ENCODE measurements at places on chromosomes 2 and 18.

DNA sequence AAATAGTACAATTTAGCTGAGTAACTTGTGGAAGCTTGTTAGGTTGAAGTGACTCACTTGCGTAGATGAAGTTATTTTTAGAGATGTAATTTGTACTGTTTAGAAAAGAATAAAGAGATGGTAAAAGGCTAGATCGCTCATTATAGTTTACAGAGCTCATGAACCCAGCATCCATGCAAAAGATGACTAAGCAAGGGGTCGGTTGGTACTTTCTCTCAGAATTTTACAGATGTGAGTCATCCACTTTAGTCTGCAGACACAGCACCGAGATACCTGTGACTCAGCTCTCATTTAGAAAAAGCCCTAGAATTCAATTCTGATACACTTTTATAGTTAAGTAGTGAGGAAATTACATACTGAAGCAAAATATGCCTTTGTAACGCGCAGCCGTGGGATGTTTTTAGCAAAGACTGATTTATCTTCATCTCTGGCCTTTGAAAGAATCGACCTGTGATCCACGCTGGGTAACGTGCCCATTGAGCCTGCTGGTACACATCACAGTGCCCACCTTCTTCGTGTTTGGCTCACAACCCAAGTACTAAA lies 116.5 kb upstream of the FOSL2 start:
- peak; percentile 13 for DNase-seq

DNA sequence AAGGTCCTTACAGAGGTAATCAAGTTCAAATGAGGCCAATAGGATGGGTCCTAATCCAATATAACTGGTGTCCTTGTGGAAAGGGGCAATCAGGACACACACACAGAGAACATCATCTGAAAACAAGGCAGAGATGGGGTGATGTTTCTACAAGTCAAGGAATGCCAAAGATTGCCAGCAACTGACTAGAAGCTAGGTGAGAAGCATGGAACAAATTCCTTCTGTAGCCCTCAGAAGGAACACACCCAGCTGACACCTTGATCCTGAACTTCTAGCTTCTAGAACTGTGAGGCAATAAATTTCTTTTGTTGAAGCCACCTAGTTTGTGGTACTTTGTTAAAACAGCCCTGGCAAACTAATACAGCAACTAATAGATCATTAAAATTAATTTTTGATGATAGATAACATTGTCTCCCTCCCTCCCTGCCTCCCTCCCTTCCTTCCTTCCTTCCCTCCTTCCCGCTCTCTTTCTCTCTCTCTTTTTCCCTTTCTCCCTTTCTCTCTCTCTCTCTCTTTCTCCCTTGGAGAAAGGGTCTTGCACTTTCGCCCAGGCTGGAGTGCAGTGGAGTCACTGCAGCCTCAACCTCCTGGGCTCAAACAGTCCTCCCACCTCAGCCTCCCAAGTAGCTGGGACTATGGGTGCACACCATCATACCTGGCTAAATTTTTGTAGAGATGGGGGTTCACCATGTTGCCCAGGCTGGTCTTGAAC lies 10.3 kb upstream of the CD8A start:
- no peak for DNase-seq

DNA sequence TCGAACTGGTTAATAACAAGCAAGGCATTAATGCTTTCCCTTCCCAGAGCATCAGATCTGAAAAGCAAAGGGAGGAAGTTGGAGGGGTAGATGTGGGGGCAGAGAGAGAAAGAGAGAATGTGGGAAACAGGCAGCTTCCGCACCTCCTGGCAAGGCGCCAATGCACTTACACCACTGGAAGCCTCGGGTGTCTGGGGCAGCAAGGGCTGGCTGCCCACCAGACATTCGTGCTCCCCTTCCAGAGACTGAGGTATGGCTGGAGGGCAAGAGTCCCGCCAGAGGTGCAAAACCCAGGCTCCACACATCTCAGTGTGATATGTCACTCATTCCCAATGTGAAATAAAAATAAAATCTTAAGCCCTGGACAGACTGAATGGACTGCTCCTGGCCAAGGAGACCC lies 46.4 kb downstream of the TEX51 start:
- DNase-seq, result no peak

GRCh38 chr18:10410472-10411308 lies 43.7 kb upstream of the APCDD1 start:
- DNase-seq, result no peak

- no peak for DNase-seq
Observed at GRCh38 chr2:169222665-169223064, 139.7 kb downstream of the LRP2 start.

DNA sequence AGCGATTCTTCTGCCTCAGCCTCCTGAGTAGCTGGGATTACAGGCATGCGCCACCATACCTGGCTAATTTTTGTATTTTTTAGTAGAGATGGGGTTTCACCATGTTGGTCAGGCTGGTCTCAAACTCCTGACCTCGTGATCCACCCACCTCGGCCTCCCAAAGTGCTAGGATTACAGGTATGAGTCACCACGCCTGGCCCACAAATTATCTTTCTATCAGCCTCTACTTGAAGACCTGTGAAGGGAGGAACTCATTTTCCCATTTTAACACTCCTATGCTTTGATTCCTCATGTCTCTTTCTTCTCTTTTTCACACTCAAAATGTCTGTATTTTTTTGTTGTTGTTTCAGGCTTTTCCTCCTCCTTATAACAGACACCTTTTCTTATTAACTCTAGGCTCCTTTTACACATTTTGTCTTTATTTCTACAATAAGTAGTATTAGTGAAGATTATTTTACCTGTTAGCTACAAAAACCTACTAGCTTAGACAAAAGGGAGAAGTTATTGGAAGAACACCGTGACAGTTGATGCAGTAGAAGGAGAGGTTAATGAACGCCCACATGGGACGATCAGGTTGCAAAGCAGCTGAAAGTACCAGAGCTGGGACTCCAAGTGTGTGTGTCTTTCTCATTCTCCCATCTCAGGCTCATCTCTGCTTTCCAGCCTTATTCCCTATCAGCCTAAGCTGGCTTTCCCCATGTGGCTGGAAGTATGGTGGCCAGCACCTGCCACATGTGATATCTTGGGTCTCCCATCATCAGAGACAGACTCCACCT lies 97.6 kb upstream of the AGAP1 start:
- no peak for DNase-seq

DNA sequence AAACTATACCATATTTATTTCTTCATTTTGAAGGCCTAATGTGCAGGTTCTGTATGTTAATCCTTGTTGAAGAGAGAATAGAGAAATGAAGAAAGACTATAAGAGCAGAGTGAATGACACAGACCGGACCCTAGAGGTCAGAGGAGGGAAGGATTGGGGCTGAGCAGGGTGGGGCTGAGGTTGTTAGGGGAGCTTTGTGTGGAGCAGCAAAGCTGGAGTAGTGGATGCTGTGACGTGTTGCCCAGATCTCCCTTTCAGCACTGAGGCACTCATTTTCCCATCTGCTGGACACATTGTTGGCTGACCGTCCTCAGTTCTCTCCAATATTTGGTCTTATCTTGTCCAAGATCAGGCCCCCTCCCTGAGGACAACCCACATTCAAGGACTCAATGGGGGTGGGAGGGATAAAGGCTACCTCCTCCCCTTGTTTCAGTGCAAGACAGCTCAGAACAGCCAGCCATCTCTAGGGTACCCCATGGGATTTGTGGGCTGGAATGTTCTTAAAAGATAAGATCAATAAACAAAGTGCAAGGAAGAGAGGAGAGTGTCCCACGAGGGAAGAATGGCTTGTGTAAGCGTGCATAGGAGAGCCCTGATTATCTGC lies 143.6 kb downstream of the TDRD15 start:
- no peak for DNase-seq

DNA sequence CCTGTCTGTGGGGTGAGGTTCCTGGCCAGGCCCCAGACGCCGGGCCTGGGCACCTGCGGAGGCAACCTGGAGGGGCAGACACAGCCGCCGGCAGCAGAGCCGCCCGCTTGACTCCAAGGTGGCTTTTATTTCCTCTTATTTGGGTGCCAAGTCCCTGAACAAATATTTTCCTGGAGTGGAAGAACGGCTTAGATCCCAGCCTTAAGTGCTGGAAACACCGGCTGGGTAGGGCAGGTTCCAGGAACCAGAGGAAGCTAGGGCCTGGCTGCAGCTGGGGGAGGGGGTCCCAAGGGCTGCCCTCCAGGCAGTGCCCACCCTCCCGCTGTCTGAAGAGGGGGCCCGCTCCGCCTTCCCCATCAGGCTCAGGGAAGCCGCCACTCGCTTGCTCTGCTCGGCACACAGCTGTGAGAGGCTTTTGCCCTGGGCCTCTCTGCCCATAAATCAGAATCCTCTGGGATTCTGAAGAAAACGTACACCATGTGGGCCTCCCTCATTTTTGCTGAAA lies 28.2 kb downstream of the SDC1 start:
- no peak for DNase-seq

DNA sequence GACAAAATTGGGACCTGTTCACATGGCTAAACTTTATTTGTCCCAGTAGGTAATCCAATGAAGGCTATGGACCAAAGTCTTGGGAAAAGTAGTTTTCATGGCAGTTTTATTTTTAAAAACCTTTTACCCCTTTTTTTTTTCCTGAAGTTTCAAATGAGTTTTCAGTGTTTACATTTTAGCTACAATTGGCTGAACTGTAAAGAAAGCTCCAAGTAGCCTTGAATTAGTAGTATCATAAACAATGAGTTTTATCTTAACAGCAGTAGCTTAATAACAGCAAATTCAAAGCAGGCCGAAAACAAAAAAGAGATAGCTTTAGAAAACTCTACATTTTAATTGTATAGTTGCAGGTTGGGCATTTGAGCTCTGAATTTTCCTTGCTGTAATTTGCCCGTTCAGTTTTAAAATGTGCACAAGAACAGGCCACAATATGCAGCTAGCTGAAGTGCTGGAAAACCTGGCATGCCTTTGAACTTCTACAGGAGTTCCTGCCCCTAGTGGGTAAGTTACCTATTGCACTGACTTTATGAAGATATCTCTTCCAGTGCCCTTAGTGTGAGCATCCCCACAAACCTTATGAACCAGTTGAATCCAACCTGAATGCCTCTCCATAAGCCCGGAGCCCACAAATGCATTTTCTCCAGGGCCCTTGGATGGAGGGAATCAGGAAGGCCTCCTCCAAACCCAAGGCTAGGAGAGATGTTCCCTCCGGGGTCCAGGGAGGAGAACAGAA lies 106.7 kb downstream of the XRCC5 start:
- no peak for DNase-seq

- no peak for DNase-seq
Observed at GRCh38 chr18:52391810-52392559, 52.0 kb downstream of the DCC start.

GRCh38 chr2:23655934-23656596 lies 270.9 kb downstream of the ATAD2B start:
- DNase-seq, result no peak

All from stimulated activated naive CD4-positive, alpha-beta T cell treated with Interleukin-2 at 50 U/mL for 16 hours (primary cell).